GM12878 (cell line): ENCODE measurements at places on chromosomes 3 and 15. TPM values are rescaled to one million over a fixed set of nuclear protein-coding genes. Genes with fewer than 3 reads are reported as not detected.

The C2CD4A gene
- not detected in 2 replicates for total RNA-seq

The SATB1 gene
- 0.37 and 0.72 TPM in 2 replicates for total RNA-seq

The NR2F2 gene
- total RNA-seq = 9.4 and 10.1 TPM in 2 replicates

The CASR gene
- 0.13 and 0.27 TPM in 2 replicates for total RNA-seq

The INSYN1 gene
- not detected in 2 replicates for total RNA-seq

The PDIA5 gene
- 24.2 and 24.5 TPM in 2 replicates for total RNA-seq

The SUCNR1 gene
- total RNA-seq = 0.08 TPM in 1 of 2 replicates, not detected in the other

The ARHGEF26 gene
- 0.05 TPM in 1 of 2 replicates, not detected in the other for total RNA-seq

The CPLX3 gene
- total RNA-seq = not detected in 2 replicates

The PPM1L gene
- total RNA-seq = 0.21 and 0.33 TPM in 2 replicates

The ECE2 gene
- not detected in 2 replicates for total RNA-seq

The SCN11A gene
- total RNA-seq = not detected in 2 replicates

The CLDN18 gene
- 0.26 and 0.32 TPM in 2 replicates for total RNA-seq

The SERINC4 gene
- 0.13 and 0.15 TPM in 2 replicates for total RNA-seq

The PLCH1 gene
- 0.03 and 0.05 TPM in 2 replicates for total RNA-seq

The SNAP23 gene
- total RNA-seq = 56.6 and 56.8 TPM in 2 replicates

The INAFM2 gene
- 5.2 and 8.1 TPM in 2 replicates for total RNA-seq
